ENCODE measurements at places on chromosomes 7 and 10.

- DNase-seq: no peak
Observed at GRCh38 chr7:44114586-44115310, 8.6 kb downstream of the POLD2 start.

DNA sequence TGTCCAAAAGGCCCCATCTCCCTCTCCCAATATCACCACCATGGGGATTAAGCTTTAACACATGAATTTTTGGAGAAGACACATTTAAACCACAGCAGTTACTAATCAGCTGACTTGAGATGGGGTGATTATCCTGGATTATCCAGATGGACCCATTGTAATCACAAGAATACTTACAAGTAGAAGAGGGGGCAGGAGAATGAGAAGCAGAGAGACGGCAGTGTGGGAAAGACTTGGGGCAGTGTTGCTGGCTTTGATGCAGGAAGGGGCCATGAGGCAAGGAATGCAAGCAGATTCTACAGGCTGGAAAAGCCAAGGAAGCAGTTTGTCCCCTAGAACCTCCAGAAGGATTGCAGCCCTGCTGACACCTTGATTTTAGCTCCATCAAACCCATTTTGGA, 30.7 kb upstream of the INMT start:
- no peak for DNase-seq

GRCh38 chr7:128939075-128939860, 1.5 kb downstream of the IRF5 start:
- no peak for DNase-seq

DNA sequence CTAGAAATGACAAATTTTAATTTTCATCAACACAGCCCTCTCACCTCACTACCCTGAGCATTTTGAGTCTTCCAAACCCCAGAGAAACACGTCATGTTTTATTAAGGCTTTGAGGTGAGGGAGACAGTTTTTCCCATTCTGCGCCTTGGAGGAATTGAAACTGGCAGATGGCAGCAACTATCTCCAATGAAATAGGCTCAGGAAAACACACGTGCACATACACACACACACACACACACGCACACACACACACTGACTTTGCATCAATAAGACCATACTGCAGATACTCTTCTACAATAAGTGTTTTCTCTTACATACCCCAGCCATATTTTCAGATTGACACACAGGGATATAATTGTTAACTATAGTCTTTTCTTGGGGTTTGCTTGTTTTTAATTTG, 3.2 kb upstream of the SFTPA2 start:
- no peak for DNase-seq

DNA sequence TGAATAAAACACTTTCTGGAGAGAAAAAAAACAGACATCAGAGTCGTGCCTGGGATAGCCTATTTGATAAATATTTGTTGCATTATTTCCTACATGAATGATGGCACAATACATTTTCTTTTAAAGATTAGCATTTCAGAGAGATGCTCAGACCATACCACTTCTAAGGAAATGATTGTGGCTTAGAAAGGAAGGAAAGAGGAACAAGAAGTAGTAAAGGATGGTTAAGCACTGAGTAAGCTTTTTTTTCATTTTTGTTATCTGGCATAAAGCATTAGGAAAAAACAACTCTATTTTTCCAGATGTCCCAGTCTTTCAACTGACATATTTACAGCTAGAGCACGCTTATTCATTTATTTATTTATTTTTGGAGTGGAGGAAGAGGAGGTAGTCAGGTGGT, 258.8 kb upstream of the TEX47 start:
- no peak for DNase-seq

DNA sequence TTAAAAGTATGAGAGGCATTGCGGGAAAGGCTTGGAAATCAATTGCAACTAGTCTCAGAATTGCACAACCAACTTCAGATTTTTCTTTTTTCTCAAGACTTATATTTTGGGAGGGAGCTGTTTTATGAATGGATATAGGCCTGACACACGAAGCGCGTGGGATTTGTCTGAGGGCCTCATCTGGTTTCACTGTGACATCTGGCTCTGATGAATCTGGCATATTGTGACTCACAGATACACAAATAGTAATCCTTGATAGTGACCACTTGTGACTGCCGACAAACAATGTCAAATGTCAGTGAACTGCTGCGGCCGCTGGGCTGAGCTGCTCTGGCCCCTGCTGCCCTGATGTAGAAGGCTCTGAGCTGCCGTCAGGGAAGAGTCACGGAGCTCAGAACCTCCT, 655.1 kb downstream of the INHBA start:
- no peak for DNase-seq

DNA sequence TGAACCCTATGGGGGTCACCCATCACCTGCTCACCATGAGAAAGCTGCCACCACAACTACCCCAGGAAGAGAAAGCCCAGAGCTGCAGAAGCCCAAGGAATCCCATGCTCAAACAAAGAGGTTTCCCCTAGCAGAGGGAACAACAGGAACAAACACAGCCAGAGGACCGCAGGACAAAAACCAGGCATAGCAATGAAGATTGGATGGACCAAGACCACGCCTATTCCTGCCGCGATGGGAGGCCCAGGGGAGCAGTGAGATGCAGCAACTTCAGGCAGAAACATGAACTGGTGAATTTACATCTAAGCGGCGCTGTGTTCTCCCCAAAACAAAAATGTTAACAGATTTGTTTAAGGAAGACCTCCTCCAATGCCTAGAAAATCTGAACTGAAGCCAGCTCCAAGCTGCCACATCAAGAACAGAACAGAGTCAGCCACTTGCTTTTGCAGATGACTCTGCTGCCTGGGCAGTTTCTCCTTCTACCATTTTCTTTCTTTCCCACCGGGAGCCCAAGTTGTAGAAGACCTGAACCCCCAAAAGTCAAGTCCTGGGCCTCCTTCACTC, 134.2 kb upstream of the NEBL start:
- no peak for DNase-seq

DNA sequence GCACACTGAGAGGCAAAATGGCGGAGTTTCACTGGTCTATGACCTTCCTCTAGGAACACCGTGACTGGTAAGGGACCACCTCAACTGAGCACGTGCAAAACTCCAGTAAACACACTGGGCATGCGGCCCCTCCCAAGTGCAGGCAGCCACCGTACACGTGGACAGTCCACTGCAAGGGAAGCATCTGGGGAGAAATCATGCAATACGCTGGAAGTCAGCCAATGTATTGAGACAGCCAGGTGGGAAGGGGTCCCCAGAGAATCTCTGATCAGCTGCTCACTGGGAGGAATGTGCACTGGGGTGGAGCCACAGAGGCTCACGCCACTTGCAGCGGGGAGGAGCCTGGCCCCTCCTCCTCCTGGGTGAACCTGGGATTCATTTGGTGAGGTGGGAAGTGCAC, 49.3 kb downstream of the CFAP46 start:
- no peak for DNase-seq

- no peak for DNase-seq
Observed at GRCh38 chr7:101905203-101905865, 87.9 kb downstream of the CUX1 start.

DNA sequence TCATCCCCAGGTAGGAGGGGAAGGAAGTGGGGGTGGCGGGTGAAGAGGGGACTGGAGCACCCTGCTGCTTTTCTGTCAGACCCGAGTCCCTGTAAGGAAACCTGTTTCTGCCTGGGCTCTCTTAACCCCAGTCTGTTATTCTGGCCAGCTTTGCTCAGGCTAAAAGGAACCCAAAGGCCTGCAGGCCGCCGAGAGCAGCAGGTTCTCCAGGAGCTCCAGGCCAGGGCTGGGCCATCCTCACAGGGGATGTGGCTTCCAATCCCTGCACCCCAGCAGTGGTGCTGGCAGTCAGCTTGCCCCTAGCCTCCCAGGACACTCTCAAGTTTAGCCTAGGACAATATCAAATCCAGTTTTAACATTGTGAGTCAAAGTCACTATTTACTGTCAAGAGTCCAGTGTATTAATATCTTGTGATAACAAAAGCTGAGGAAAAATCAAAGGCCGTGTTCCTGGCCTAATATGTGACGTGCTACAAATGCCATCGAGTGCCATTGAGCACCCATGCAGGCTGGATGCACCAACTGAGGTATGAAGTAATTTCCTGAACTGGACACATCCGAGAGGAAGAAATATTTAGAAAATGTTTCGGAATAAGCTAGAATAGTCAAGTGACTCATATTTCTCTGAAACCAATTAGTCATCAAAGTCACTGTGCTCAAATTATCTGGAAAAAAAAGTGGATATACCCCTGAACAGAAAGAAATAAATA, 7.0 kb downstream of the PKD1L1 start:
- no peak for DNase-seq

DNA sequence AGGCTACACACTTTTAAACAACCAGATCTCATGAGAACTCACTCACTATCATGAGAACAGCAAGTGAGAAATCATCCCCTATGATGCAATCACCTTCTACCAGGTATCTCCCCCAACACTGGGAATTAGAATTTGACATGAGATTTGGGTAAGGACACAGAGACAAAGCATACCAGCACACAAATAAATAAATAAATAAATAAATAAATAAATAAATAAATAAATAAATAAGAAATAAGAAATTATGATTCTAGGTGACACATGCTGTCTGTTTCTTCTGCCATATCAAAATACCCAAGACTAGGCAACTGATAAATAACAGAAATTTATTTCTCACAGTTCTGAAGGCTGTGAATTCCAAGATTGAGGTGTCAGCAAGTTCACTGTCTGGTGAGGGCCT, 87.2 kb upstream of the CYP2C9 start:
- no peak for DNase-seq

GRCh38 chr7:46015107-46015868, 94.2 kb upstream of the IGFBP3 start:
- DNase-seq: no peak

DNA sequence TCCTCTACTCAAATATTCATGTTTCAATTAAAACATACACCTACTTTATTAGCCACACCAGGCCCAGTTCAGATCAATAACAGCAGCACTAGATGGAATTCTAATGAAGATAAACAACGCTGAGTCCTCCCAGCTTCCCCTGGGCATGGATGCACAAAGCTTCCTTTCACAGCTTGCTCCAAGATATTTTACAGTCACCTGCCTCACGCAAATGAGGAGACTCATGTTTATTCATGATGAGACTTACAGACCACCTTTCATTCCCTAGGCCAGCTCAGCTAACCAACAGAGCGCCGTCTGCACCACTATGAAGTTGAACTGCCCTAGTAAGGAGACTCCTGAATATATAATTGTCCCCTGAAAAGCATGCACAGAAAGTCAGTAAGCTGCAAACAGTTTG, 283.0 kb upstream of the AOAH start:
- no peak for DNase-seq

DNA sequence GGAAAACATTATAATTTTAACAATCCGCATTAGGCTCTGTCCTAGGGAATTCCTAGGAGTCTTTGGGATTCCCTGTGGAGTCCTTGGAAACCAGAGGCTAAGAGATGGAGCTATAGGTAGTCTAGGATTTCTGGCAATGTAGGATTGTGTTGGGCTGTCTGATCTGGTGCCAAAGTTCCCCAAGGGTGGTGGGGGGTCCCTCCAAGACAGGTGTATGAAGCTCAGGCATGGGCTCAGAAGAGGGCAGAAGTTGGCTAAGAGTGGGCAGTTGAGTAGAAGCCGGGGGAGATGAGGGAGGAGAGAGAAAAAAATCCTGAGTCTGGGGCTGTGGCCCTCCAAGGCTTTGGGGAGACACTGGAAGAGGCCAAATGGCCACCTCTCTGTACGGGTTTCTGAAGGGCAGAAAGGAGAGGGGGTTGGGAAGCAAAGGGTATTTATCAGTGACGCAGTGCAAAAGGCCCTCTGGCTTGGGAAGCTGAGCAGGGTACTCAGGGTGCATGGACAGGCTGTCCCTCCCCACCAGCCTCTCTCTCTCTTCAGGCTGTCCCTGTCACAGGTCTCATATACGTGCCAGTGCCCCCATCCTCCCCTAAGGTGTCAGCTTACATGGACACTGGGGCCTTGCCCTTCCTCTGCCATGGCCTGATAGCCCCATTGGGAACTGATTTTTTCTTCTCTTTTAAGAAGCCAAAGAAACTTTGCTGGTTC, 929 bp downstream of the HOXA6 start:
- DNase-seq: no peak

- peak; percentile 76 for DNase-seq
Observed at GRCh38 chr10:117967149-117967650, 79.5 kb downstream of the RAB11FIP2 start.

DNA sequence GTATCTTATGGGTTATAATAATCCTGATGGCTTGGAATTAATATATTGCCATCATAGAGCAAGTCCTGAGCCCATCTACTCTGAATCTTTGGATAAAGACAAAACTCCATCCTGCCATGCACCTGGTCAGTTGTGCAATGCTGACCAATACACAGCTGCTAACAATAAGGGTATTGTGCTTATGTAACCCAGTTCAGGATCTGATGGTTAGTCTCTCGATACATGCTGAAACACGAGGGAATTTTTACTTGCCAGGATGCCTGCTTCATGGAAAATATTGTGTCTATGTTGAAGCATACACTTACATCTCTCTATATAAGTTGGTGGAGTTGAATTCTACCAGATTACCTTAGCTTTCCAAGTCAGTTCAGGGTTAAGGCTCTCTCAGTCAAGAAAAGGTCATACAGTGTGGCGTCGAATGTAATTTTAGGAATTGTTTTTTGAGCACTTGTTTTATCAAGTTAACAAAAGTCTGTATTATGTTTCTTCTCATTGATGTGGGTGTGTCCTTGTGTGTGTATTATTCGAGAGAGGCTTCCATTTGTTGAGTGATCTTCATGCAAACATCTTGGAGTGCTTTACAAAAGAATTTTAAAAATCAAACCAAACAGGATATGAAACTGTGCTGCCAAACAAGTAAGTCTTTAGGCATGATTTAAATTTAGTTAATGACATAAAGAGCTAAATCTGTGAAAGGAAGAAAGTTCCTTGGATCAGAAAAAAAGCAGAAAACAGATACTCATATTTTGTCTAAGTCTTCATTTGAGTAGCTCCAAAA, 449.1 kb downstream of the SUGCT start:
- DNase-seq: no peak

DNA sequence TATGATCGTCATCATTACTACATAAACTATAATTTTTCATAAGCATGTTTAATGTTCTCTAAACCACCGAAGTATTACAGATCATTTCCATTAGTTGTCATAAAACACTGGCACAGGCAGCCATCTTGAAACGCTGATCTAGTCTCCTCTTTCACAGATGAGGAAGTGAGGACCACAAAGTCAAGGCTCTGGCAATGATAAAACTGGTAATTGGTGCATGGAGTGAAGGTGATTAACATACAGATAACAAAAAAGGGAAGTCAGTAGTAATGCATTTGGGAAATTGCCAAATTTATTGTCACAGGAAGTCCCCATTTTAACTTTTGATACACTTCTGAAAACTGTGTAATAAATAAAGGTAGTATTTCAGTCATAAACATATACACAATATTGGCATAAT, 49.3 kb downstream of the FBXL13 start:
- DNase-seq: no peak

DNA sequence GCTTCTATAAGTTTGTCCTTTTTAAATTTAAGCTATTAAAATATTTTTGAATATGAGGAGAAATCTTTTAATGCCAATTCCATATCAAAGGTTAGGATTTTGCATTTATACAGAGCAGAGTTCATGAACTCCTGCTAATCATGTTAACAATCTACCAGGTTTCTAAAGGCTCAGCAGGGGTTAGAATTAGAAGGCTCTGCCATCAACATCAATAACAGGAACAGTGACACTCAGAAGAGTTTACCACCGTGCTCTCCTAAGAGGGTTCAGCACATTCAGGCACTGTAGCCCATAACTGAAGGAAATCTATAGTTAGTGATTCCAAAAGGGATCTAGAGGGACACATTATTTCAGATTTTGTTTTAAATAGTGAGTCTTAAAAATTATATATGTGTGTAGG, 100.1 kb downstream of the HOXA1 start:
- DNase-seq: no peak

All from NCI-H1930 (cell line).